Activated CD4-positive, alpha-beta memory T cell treated with anti-CD3 and anti-CD28 coated beads, Interleukin-2, amount 10 ng/mL, durations not matched to agents 7 days and 5 days (primary cell): ENCODE measurements at places on chromosomes 16 and 17. TPM values are rescaled to one million over a fixed set of nuclear protein-coding genes. Genes with fewer than 3 reads are reported as not detected.

DNA sequence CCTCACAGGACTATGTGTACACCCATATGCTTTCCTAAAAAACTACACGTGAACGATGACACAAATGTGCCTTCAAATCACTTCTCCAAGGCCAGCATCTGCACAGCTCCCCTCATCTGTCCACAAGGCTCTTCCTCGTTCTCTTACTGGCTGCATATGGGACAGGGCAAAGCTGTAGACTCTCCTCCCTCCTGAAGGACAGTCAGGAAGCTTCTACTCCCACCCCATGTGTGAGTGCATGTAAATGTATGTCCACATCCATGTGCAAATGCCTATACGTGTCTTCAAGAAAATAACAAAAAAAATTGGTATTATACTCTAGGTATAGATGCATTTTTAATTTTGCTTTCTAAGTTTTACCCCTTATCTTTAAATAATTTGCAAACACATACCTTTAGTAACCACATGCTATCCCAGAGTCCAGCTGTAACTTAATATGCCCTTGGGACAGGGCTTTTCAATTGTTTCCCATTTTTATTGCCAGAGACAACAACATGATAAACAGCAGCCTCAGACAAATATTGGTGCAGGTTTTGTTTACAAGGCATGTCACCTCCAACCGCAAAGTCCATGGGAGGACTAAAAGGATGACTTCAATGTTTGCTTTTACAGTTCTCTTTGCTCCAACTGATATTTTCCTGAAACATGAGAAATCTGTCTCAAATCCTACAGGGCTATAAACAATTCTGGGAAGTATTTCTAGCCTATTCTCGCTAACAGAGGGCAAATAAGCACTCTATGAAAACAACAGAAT is 31.6 kb upstream of the FAAP100 start:
- DNase-seq, result no peak

The MYH13 gene
- not detected for total RNA-seq

The DRC3 gene
- total RNA-seq, result not detected

GRCh38 chr16:1045993-1046911 is 26.3 kb upstream of the SSTR5 start:
- no peak for DNase-seq

DNA sequence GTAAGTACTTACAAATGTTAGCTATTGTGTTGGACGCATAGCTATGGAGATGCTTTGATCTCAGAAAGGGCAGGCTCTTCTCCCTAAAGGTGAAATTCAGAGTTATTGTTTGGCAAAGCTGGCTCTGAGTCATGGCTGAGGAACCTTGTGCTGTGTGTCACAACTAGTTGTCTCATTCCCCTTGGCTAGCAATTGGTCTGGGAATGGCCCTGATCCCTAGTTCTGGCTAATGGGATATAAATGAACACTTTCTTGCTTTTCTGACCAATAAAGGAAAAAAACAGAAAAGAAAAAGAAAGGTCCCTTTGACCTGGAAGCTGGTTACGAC is 210.6 kb downstream of the MAP2K4 start:
- DNase-seq, result no peak

DNA sequence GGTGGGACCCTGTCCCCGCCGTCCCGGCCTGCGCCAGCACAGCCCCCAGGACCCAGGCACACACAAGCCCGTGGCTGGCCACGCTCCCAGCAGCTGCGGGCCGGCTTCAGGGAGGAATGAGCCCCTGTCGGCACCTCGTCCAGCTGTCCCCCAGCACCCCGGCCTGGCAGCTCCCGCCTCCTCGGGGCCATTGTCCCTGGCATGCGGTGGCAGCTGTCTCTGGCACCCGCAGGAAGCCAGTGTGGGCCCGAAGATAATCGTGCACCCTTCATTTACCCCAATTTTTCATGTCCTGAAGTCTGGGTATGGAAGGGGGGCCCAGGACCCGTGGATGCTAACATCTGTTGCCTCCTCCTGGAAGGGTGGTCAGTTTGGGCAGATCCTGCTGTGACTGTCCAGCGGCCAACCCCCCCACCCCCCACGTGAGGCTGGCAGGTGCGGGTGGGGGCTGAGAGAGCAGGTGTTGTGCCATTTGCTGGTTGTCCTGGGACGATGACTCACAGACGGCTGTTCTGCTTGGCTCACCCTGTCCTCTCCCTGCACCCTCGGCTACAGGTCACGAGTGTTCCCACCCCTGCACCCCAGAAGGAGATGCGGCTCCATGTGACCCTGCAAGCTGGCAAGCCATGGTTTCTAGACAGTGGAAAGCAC is 4.0 kb upstream of the LMF1 start:
- no peak for DNase-seq

The SPHK1 gene
- 2.8 TPM for total RNA-seq

The FN3KRP gene
- 30.4 TPM for total RNA-seq

DNA sequence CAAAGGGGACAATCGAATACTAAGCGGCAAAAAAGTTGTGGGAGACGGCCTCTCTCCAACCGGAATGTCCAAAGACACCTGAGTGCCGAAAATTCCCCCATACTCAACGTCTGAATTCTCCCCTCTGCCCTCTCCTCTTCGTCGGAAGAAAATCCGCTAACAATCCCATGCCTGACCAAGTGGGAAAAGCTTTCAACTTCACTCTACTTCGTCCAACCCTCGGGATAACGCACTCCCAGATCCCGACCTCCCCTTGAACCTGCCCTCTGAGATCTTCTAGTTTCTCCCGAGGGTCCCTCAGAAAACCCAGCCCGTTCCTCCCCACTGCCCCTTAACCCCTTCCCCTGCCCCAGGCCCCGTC is 961 bp downstream of the AMFR start:
- no peak for DNase-seq

DNA sequence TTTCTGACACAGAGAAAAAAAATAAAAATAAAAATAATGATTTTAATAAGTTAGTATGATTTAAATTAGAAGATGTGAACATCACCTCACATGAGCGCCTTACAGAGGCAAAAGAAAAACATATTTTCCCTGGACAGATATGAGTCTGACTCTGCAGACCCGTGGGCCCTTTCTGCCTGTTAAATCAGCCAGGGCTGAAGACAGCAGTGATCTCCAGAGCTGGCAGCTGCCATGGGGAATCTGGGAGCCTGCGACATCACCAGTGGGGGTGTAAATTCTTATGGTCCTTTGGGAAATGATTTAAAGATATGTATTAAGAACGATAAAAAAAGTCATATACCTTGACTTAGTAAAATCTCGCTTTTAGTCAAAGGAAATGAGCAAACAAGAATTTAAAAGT is 65.7 kb upstream of the FOXF1 start:
- no peak for DNase-seq

DNA sequence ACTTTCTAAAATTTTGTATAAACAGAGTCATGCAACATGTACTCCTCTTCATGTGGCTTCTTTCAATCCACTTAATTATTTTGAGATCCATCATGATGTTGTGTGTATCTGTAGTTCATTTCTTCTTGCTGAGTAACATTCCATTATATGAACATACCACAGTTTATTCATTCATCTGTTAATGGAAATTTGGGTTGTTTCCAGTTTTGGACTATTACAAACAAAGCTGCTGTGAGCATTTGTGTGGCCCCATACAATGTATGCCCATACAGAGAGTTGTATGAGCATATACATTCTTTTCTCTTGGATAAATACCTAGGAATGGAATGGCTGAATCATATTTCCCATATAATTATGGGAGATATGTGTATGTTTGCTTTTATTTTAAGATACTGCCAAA is 85.6 kb downstream of the CLEC16A start:
- DNase-seq, result no peak

GRCh38 chr16:86565644-86566511 is 751 bp upstream of the FOXC2 start:
- no peak for DNase-seq

GRCh38 chr16:10154389-10154788 is 27.8 kb downstream of the GRIN2A start:
- no peak for DNase-seq

- no peak for DNase-seq
Observed at GRCh38 chr16:66069587-66069986, 296.9 kb upstream of the CDH5 start.

GRCh38 chr17:69864462-69864861 is 210.6 kb upstream of the KCNJ16 start:
- DNase-seq, result no peak
